Parietal lobe (tissue), 2 donors: ENCODE measurements at places on chromosomes 7 and 10. TPM values are rescaled to one million over a fixed set of nuclear protein-coding genes. Genes with fewer than 3 reads are reported as not detected.

The DDC gene
- not detected for total RNA-seq

The CYP2C18 gene
- total RNA-seq, result not detected

The CYP3A7 gene
- total RNA-seq, result 0.31 TPM

The CLDN4 gene
- total RNA-seq, result 0.63 TPM

The TPK1 gene
- total RNA-seq, result 10.0 TPM

The DRGX gene
- not detected for total RNA-seq

The ZNF467 gene
- total RNA-seq, result 1.3 TPM

The TWNK gene
- total RNA-seq, result 6.3 TPM

The MYO3A gene
- total RNA-seq, result 8.5 TPM

The APBB1IP gene
- 1.3 TPM for total RNA-seq

The SPDYE9 gene
- not detected for total RNA-seq

The IQUB gene
- 3.8 TPM for total RNA-seq

The UPK3B gene
- total RNA-seq, result 0.63 TPM

The ITGB8 gene
- 124 TPM for total RNA-seq

The UTF1 gene
- not detected for total RNA-seq

The ATP6V0A4 gene
- 0.94 TPM for total RNA-seq

The TUBAL3 gene
- total RNA-seq, result not detected

The CPN1 gene
- total RNA-seq, result not detected

The SORCS3 gene
- total RNA-seq, result 23.5 TPM

The PAPOLB gene
- 3.8 TPM for total RNA-seq

The CPEB3 gene
- 23.2 TPM for total RNA-seq

The GPER1 gene
- 1.6 TPM for total RNA-seq

The SORCS1 gene
- 64.2 TPM for total RNA-seq

The TNPO3 gene
- 88.9 TPM for total RNA-seq

The CALML3 gene
- not detected for total RNA-seq

The RSPH10B gene
- total RNA-seq, result 1.3 TPM

The MUC3A gene
- total RNA-seq, result 0.63 TPM

The ERVW-1 gene
- not detected for total RNA-seq

The TWIST1 gene
- total RNA-seq, result not detected

The LRRTM3 gene
- total RNA-seq, result 19.1 TPM

The PMPCB gene
- 76.1 TPM for total RNA-seq

The OR2A1 gene
- total RNA-seq, result not detected

The PAX4 gene
- total RNA-seq, result not detected

The NSMCE4A gene
- 56.3 TPM for total RNA-seq

The ANKRD7 gene
- total RNA-seq, result 4.4 TPM

The TNS3 gene
- 12.5 TPM for total RNA-seq

The CAMK2G gene
- total RNA-seq, result 82.6 TPM

The FRMPD2 gene
- total RNA-seq, result 11.0 TPM

The FZD8 gene
- total RNA-seq, result 17.5 TPM

The TMEM139 gene
- not detected for total RNA-seq

The OIT3 gene
- total RNA-seq, result 0.94 TPM

The ADARB2 gene
- 8.8 TPM for total RNA-seq

The ZNF853 gene
- 17.5 TPM for total RNA-seq

The EIF5AL1 gene
- total RNA-seq, result not detected

The ENTPD1 gene
- total RNA-seq, result 8.8 TPM

The METTL27 gene
- 0.94 TPM for total RNA-seq

The THSD7A gene
- 41.6 TPM for total RNA-seq

The VIPR2 gene
- 0.63 TPM for total RNA-seq

The CADPS2 gene
- total RNA-seq, result 10.0 TPM

The TFEC gene
- total RNA-seq, result 0.63 TPM

The AOAH gene
- 5.0 TPM for total RNA-seq

The OR6V1 gene
- not detected for total RNA-seq
